LoVo (cell line): ENCODE measurements at places on chromosomes 6 and 20.

- no peak for DNase-seq
Measured at GRCh38 chr6:143949962-143950361, 58.1 kb downstream of the PLAGL1 start.

DNA sequence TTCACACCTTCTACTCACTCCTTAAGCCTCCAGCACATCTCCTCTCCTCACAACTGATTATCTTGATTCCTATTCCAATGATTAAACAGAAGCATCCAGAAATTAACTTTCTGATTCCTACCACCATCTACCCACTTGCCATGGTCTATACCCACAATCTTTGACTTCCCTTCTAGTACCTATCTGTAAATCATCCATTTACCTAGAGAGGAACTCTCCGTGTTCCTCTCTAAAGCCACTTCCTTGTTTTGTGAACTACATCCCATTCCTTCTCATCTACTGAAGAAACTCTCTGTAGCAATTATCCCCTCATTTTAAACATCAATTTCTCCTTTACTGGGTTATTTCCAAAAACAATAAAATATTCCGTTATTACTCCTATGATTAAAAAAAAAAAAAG, 167.3 kb downstream of the ARHGAP18 start:
- no peak for DNase-seq

GRCh38 chr20:44883214-44883902, 2.1 kb upstream of the YWHAB start:
- no peak for DNase-seq

- peak; percentile 72 for DNase-seq
Measured at GRCh38 chr20:21505810-21506530, 7.9 kb downstream of the NKX2-2 start.

GRCh38 chr6:149933461-149933860, 8.4 kb upstream of the ULBP2 start:
- no peak for DNase-seq

DNA sequence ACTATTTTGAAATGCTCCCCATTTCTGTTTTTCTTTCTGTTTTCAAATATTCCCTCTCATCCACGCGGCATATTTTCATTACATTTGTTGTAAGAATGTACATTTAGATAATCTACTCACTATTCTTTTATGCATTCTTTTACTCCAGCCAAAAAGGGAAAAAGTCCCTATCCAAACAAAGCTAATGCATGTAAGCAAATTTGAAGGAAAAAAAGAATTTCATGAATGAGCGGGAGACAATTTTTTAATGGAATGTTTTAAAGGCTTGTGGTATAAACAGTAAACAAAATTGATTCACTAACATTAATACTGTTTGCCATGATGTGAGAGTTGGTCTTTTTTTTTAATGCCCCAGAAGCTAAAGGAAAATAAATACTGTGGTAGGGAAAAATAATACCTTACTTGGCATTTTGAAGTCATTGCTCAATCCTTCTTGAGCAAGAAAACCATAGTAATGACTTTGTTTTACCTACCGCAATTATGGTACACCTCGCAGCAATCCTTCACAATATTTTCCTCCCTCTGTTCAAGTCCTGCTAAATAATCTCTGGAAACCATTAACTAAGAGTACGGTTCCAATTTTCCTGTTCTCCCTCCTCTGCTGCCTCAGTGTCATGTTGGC, 79.0 kb downstream of the BACH2 start:
- no peak for DNase-seq

DNA sequence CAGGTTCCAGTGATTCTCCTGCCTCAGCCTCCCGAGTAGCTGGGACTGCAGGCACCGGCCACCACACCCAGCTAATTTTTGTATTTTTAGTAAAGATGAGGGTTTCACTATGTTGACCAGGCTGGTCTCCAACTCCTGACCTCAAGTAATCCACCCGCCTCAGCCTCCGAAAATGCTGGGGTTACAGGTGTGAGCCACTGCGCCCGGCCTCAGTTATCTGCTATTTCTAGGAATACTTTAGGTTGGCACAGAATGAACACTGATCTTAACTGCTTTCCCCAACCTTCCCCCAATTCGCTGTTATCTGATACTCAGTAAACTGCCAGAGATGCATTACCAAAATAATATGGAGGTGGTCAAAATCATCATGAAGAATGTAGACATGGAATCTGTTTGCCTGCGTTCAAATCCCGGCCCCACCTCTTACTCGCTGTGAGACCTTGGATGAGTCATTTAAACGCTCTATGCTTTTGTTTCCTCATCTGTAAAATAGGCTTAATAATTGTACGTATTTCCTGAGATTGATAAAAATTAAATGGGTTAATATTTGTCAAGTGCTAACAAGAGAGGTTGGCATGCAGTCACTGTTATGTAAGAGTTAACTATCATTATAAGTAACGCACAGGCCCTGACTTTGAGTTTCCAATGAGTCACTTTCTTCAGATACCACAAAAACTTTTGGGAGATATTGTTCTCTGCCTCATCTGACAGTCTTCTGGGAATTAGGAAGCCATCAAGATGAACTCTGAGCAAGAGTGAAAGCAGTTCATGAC, 44.5 kb upstream of the NCOA3 start:
- no peak for DNase-seq

DNA sequence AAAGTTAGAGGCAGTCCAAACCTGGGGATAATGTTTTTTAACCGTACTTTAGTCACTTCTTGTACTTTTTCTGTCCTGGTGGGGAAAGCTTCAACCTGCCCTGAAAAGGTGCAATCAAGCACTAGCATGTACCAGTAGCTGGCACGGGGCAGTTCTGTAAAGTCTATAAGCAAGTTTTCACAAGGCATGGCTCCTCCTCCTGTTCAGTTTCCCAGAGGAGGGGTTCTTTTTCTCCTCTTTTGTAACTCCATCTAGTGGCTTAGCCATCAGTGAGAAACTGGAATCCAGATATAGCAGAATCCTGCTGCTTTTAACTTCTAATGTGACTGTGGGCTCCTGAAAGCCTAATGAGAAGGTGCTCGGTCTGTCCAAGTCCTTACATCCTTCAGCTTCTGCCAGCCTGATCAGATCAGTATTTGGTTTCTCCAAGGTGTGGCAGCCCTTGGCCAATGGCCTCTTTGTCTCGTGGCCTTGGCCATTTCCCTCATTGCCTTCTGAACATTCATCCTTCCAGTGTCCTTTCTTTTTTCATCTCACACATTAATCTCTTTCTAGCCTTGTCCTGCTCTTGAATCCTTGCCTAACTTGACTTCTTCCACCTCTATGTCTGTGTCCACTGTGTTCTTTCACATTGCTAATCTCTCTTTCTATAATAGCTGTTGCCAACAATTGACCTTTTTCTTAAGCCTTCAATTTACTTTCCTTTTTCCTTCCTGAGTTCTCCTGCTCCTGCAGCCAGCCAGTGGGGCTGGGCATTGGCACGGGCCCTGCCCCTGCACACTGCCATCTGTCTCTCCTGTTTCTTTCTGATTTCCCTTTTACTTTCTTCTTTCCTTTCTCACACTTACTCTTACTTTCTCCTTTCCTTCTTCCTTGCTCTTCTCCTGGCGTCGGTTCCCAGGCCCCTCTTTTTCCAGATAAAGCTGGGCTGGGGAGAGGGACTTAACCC, 222.0 kb upstream of the SYNCRIP start:
- DNase-seq = no peak

- no peak for DNase-seq
Measured at GRCh38 chr6:147603392-147604081, 95.0 kb downstream of the SAMD5 start.

DNA sequence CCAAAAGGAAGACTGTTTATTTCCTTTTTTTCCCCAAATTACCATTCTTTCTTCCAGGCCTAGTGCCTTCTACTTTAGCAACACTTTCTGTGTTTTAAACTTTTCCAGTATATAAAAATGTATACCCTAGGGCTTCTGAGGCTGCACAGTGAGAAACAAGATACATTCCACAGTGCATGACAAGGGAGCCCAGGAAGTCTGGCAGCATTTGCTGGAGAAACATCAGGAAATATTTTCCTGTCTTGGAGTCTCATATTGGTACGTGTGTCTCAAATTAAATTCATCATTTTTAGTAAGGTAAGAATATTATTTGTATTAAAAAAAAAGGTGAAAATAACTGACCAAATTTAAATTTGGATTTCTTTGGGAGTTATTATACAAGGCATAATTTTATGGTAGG, 662.6 kb downstream of the RFPL4B start:
- no peak for DNase-seq

DNA sequence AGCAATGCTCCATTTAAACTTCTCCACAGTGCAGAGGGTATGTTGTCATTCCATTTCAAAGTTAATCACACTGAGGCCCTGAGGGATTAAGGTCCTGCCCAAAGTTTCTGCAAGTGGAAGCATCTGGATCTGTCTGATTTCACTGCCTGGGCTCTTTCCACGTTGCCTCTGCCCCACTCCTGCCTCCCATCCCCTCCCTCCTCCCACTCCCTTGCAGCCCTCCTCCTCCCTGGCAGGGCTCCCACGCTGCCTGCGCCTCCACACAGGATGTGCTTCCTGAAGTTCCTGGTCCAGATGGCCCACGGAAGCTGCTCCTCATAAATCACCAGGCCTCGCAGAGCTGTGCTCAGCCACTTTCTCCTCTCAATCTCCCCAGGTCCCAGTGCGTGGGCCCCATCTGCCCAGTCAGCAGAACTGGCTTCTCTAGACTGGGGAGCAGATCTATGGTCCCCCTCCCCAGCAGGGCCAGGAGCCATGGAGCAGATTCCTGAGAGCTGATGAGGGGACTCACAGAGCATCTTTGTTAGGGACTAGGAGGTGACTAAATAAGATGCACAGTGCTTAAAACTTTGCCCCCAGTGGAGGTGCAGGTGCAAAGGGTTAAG, 65.4 kb upstream of the MAFB start:
- DNase-seq = no peak

DNA sequence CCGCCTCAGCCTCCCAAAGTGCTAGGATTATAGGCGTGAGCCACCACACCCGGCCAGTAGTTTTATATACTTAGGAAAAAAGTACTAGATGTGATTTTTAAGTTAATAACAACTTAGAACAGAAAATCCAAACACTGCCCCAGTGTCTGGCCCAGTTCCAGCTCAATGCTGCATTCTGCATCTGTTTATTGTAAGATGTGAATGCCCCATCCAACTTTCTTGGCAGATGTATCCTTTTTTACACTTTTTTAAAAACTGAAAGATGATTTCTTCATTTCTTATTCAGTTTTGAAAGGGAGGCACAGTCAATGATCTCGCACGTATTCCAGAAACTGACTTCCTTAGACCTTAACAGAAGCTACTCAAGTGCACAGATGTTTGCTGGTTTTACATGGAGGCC, 85.6 kb upstream of the SRSF6 start:
- DNase-seq = no peak

- DNase-seq = no peak
Measured at GRCh38 chr6:166509193-166509592, 77.3 kb downstream of the RAMACL start.

GRCh38 chr6:139923964-139924475, 549.6 kb upstream of the CITED2 start:
- DNase-seq = no peak

DNA sequence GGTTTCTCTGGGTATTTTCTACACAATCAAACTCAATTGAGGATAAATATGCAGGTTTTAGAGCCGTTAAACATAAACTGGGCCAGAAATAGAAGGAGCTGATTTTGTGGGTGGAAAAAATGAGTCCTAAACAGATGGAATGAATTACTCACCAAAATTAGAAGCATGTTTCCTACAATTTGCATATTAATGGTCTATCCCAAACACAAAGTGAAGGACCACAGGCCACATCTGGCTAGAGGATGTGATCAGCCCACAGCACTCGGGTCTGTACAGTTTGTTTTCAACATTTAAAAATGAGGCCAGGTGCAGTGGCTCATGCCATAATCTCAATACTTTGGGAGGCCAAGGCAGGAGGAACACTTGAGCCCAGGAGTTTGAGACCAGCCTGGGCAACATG, 296.3 kb downstream of the PREX1 start:
- DNase-seq = no peak

- no peak for DNase-seq
Measured at GRCh38 chr6:163929538-163929937, 515.0 kb downstream of the QKI start.

GRCh38 chr6:28424163-28424562, 19.1 kb downstream of the ZSCAN23 start:
- DNase-seq = no peak

DNA sequence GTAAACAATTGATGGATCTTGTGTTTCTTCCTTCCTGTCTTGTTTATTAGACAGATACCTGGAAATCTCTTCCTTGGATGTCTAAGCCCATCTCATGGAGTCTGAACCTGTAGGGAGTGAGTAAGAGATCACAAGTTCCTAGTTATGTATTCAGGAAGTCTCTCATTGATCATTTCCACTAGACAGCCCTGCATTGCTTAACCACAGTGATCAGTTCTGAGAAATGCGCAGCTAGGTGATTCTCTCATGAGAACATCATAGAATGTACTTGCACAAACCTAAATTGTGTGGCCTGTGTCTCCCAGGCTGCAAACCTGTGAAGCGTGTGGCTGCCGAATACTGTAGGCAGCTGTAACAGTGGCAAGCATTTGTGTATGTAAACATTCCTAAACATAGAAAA, 39.1 kb downstream of the FAM120B start:
- no peak for DNase-seq

- DNase-seq = peak; percentile 35
Measured at GRCh38 chr6:15247500-15248450, 1.9 kb downstream of the JARID2 start.

GRCh38 chr6:113184736-113185135, 672.4 kb upstream of the MARCKS start:
- no peak for DNase-seq

DNA sequence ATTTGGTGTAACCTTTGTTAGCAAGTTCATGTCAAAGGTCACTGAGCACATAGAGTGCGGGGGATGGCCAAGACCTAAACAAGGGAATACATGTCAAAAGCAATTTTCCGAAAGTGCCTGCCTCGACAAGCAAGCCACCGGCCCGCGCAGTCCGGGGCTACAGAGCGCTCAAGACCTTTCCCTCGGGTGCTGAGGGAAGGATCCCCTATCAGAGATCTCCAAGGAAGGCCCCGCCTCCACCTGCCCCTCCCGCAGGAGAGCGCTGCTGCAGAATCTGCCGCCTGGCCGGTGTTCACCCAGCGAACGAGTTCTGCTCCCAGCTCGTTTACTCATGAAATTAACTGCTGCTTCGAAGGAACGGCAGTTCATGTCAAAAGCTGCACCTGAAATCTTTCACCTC, 252.7 kb downstream of the BMP7 start:
- no peak for DNase-seq

GRCh38 chr6:166644681-166645080, 17.6 kb upstream of the RPS6KA2 start:
- no peak for DNase-seq

DNA sequence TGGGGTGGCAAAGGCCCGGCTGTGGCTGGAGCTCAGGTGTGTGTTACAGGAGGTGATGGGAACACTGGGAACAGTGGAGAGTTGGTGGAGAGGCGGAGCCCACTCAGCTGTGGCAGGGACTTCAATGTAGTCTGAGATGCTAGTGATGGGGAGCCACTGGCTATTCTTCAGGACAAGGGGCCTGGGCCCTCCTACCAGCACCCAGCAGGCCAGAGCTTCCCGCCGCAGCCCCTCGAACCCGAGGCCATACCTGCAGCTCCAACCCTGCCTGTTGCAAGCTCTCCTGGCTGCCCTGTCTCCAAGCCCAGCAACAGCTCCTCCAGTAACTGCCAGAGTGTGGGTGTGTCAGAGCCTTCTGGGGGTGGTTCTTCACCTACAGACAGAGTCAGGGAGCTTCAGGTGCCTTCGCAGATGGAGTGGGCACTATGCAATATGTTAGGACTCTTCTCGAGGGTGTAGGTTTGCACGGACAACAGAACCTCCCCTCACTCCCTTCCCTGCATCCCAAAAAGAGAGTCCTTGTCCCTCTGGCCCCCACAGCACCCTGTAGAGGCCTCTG, 146.2 kb upstream of the MLN start:
- DNase-seq = no peak
